Stromal cell of bone marrow (primary cell): ENCODE measurements at places on chromosomes 11 and 22.

DNA sequence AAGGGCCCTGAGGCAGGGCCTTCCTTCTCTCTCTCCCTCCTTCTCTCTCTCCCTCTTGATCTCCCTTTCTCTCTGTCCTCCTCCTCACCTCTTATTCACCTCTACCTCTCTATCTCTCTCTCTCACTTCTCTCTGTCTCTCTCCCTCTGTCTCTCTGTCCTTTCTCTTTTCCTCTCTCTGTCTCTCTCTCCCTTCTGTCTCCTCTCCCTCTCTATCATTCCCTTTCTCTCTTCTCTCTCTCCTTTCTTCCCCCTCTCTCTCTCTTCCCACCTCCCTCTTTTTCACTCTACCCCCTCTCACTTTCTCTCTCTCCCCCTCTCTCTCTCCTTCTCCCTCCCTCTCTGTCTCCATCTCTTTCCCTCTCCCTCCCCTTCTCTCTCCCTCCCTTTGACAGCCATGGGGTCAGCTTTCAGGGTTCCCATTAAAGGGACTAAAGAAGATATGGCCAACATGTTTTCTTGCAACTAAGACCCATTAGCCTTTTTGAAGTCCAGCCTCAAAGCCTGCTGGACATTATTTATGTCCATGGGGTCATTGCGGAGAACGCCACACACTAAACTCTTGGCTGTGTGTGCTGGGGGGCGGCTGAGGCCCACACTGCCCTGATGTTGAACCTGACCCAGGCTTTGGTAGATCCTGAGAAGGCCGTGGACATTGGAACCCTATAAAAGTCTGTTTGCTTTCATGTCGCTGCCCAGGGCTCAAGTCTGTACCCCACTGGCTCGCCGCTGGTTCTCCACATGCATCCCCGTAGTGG is 15.0 kb downstream of the ANO1 start:
- no peak for DNase-seq

- no peak for DNase-seq
These were observed 10.4 kb downstream of the PDHX start for GRCh38 chr11:34926831-34927132.

DNA sequence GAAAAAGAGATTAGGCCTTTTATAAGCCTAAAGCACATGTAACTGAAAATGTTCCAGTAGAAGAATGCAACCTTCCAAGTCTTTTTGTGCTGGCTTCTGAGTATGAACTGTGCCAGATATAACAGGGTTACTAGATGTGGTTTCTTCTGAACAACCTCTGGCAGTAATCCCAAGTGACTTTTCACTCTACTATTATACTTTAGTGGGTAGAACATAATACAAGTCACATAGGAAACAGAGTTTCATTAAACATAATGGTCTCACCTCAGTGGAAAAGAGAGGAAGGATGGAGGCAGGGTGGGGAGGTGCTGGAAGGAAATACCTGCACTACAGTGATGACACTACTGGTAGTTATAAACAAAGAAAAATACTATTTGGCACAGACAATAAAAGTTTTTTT is 81.3 kb downstream of the PHF21A start:
- peak; percentile 81 for DNase-seq

GRCh38 chr11:10387206-10388083 is 67.6 kb upstream of the AMPD3 start:
- DNase-seq: peak; percentile 96

- DNase-seq: peak; percentile 94
These were observed 1.8 kb downstream of the CDC42EP2 start for GRCh38 chr11:65316227-65317024.

GRCh38 chr22:36700711-36701670 is 2.6 kb downstream of the CACNG2 start:
- no peak for DNase-seq

DNA sequence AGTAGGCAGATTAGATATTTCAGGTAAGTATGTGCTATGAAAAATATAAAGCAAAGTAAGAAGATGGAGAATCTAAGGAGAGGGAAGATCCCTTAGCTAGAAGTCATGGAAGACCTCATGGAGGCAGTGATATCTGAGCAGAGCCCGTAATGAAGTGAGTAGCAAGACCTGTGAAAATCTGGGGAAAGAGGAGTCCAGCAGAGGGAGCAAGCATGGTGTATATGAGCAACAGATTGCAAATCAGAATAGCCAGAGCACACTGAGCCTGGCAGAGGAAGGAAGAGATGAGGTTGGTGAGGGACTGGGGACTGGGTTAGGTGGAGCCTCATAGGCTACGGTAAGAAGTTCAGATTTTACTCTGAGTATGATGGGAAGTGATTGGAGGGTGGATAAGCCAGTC is 9.4 kb downstream of the LHFPL7 start:
- DNase-seq: no peak

- peak; percentile 98 for DNase-seq
These were observed 35.0 kb downstream of the GRIK4 start for GRCh38 chr11:120546312-120547205.

GRCh38 chr11:95152876-95153856 is 63.5 kb downstream of the ENDOD1 start:
- DNase-seq: no peak

DNA sequence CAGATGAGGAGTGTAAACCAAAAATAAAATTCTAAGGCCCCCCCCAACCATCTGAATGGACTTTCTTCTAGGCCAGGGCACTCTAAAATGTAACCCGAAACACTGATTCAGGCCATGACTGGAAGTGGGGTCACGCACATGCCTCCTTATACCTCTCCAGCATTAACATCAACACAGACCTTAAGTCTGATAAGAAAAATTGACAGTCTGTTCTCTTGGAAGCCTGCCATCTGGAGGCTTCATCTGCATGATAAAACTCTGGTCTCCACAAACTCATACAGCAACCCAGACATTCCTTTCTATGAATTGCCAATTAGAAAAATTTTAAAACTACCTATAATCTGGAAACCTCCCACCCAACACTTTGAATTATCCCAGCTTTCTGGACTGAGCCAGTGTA is 3.9 kb upstream of the SERGEF start:
- DNase-seq: no peak

DNA sequence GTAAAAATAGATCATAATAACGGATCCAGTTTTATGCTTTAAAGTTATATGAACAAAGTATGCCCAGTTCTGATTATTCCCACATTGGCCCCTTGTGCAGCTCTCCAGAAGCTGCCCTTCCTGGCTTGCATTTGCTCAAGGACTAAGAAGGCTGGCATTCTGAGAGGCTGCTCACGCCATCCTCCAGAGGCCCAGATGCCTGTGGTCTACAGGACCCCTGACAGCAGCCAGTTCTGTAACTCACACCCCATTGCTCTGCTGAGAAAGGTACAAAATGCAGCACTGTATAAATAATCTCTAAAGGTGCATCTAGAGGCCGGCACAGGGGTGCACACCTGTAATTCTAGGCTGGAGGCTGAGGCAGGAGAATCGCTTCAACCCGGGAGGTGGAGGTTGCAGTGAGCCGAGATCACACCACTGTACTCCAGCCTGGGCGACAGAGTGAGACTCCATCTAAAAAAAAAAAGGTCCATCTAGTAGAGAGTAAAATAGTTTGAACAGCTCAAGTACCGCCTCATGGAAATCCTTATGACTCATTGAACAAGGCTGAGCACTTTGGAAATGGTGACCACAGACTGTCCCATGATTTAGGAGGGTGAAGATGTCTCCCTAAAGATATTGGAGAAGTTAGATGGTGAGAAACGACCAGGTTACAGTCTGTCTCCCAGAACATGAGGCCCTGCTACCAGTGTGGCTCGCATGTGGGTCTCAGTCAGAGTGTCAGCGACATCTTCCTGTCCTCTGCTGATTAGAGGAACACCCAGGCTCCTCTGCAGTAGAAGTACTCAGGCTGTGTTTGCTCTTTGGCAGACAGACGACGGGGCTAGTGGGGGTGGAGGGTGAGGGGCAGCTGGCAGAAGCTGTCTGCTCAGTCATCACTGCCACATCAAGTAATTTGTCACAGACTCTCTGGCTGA is 56.3 kb downstream of the KREMEN1 start:
- DNase-seq: peak; percentile 66

DNA sequence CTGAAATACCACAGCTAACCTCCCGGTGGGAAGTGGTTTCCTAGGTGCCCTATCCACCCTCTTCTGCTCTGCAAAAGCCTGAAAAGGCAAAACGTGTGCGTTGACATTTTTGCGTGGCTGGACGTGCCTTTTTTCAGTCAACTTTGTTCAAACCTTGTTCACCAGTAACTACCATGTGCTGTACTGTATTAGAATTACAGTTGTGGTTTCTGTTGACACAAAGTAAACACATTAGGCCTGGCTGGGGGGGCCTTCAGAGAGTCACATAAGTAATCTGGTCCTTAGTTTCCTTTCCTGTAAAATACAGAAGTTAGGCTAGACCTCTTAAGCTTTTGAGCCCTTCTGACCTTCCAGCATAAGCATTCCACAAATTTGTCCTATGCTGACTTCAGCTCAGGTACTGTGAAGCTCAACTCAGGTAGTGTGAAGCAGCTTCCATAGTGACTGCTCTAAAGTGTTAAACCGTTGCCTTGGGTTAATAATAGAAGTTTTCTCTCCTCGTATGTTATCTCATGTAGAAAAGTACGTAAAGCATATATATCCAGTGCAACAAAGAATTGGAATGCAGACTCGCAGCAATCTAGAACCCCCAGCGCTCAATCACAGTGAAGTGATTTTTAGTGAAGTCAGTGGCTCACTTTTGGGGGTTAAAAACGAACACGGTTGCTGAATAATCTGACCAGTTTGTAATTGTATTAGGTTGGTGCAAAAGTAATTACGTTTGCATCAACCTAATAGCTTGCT is 1.8 kb downstream of the EWSR1 start:
- DNase-seq: no peak

DNA sequence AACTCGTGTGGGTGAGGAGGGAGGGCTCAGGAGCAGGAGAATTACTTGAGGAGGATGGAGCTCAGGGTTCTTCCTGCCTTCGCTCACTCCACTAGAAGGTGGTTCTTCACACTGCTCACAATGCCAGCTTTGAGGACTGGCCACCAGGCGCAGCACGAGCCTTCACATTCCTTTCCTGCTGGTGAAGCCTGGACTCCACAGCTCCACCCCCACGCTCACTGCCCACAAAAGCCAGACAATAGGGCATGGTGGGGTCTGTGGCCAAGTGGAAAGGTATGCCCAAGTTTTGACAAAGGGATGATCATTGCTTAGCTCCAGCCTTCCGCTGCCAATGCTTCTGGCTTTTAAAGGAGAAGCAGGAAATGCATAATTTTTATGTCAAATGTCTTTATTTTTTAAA is 58.0 kb upstream of the FADD start:
- DNase-seq: no peak

GRCh38 chr22:35170716-35171697 is 86.3 kb upstream of the HMGXB4 start:
- no peak for DNase-seq

GRCh38 chr11:74465291-74465708 is 2.0 kb downstream of the KCNE3 start:
- no peak for DNase-seq

DNA sequence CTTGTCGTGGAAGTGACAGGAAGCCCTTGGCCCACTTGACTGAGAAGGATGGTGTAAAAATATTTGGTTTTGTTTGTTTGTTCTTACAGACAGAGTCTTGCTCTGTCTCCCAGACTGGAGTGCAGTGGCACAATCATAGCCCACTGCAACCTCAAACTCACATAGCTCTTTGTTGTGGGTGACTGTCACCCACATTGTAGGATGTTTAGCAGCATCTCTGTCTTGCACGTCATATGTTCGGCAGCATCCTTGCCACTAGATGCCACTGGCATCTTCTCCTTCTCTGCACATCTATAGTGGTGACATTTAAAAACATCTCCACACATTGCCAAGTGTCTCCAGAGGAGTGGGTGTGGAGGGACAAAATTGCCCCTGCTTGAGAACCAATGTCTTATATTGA is 56.8 kb downstream of the PRR5L start:
- no peak for DNase-seq

DNA sequence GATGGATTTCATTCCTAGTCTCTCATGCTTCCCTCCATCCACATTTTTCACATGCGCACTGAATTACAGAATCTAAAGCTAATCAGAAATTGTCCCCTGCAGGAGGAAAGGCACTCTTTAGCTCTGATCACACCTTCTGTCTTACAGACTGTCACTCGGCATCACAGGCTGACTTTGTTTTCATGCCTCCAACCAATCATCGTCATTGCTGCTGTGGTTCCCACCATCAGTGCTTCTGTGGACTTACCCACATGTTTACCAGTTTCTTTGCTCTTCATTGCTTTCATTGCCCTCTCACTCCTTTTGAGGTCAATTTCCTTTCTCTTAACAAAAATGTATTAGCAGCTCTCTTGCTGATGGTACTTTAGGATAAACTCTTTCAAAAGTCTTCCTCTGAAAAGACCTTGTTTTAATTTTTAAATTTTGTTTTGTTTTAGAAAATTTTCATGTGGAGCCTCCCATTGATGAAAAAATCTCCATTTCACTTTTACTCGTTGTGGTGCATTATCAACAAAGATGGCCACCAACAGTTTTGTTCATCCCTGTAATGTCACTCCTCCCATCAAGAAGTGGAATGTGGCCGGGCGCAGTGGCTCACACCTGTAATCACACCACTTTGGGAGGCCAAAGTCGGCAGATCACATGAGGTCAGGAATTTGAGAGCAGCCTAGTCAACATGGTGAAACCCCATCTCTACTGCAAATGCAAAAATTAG is 20.2 kb upstream of the TREH start:
- no peak for DNase-seq

- DNase-seq: no peak
These were observed 8.6 kb downstream of the PHLDB1 start for GRCh38 chr11:118615976-118616371.

- DNase-seq: no peak
These were observed 851.1 kb upstream of the FAT3 start for GRCh38 chr11:91373497-91373896.

GRCh38 chr11:73553266-73553665 is 44.6 kb downstream of the FAM168A start:
- no peak for DNase-seq

GRCh38 chr11:67612751-67613150 is 6.0 kb downstream of the NDUFV1 start:
- DNase-seq: no peak

- no peak for DNase-seq
These were observed at the start of gene LAYN for GRCh38 chr11:111540114-111540936. LAYN (plus strand) TSS chr11:111540720; CDS start chr11:111540844, 124 bp downstream.

- DNase-seq: no peak
These were observed 931.5 kb upstream of the FAT3 start for GRCh38 chr11:91293119-91293518.

DNA sequence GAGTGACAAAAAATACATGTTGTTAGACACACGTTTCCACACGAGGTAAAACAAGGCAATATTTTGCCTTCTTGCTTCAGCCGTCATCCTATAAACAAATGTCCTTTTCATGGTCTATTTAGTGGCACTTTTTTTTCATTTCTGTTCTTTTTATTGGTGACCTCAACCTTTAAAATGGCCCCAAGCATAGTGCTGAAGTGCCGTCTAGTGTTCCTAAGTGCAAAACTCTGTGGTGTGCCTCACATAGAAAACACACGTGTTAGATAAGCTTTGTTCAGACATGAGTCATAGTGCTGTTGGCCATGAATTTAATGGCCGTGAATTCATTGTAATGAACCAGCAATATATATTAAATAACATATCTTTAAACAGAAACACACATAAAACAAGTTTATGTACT is 15.6 kb downstream of the OVCH2 start:
- no peak for DNase-seq
